Activated T-helper 1 cell treated with anti-CD3 and anti-CD28 coated beads, Interleukin-2, amount 50 U/mL, for 16 hours (primary cell): ENCODE measurements at places on chromosomes 4 and X.

GRCh38 chr4:63296773-63297172 lies 1112.5 kb downstream of the TECRL start:
- DNase-seq = no peak

- DNase-seq = no peak
Measured at GRCh38 chr4:35643661-35644060, 600.7 kb downstream of the ARAP2 start.

DNA sequence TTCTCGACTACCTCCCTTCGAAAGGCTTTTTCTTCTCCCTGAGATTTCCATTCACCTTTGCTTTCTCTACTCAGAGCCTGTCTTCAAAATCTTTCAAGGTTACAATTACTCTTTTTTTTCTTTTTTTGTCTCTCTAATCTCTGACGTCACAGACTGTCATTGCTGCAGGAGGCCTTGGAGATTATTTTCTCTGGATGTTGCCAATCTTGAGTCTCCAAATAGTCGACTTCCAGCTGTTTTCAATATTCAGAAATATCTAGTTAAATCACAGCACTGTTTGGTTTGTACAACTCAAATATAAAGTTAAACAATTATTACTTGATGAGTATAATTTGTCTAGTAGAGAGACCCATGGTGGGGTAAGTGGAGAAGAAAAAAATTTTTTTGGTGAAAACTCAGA lies 359.0 kb upstream of the BOD1L1 start:
- no peak for DNase-seq

DNA sequence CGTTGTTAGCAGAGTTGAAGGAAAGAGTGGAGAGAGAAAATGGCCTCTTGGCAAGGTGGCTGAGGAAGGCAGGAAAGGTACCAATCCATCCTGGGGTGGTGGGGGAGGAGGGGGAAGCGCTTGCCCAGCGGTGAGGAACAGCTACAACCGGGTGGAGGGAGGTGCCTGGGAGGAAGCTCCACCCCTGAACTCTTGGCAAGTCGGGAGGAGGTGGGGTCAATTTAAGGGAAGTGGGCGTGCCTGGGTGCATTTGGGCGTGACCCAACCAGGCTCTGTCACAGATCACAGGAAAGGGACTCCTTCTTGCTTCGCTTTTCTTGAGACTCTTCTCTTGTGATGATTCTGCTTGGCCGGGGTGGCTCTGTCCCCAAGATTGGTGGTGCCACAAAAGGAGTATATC lies 41.7 kb downstream of the BCORL1 start:
- DNase-seq = peak; percentile 54

DNA sequence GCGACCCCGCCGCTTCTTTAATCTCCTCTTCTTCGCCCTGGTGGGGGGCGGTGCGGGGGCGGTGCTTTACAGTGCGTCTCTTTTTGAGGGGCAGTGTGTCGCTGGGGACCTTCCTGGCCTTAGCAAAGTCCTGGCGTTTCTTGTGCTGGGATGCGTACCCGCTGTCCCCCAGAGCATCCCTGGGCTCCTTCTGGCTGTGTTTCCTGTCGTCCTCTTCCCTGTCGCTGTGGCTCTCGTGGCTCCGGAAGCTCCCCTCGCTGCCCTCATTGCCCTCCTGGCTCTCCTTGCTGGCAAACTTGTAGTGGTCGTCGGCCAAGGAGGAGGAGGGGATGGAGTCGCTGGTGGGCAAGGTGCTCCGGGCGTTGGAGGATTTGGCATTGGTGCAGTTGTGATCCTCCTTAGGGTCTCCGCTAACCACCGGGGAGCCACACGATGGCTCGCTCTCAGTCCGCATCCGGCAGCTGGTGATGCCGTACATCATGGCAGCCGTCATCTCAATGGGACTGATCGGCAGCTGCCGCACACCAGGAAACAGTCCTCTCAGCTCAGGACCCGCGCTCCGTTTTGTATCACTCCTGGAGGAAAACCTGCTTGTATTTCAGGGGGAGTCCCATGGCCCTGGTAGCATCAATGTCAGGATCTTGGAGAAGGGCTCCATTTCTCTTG lies 30.4 kb upstream of the TMSB15A start:
- no peak for DNase-seq

GRCh38 chr4:26179316-26179760 lies 141.5 kb upstream of the RBPJ start:
- no peak for DNase-seq
